Temporal lobe (tissue), 4 donors: ENCODE measurements at places on chromosomes 5 and 9. TPM values are rescaled to one million over a fixed set of nuclear protein-coding genes. Genes with fewer than 3 reads are reported as not detected.

ENTREP1 gene
- total RNA-seq: 3.2 TPM

C5orf52 gene
- not detected for total RNA-seq

SLC45A2 gene
- 0.49 TPM for total RNA-seq

SAXO1 gene
- under 0.01 TPM for total RNA-seq

RNF208 gene
- 1.7 TPM for total RNA-seq
